ENCODE measurements at places on chromosomes 6 and 20.

- no peak for DNase-seq
Measured at GRCh38 chr6:88296694-88297093, 130.5 kb upstream of the CNR1 start.

DNA sequence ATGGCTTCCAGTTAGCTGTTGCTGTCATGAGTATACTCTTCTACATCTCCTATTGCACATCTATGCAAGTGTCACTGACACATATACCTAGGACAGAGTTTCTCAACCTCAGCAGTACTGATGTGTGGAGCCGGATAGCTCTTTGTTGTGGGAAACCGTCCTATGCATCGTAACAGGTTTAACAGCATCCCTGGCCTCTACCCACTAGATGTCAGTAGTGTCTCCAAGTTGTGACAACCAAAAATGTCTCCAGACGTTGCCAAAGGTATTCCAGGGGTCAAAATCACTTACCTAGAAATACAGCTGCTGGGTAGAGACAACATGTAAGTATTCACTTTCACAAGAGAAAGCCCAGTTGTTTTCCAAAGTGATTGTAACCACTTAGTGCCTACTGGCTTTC is 637.6 kb downstream of the RNF144B start:
- DNase-seq, result no peak

DNA sequence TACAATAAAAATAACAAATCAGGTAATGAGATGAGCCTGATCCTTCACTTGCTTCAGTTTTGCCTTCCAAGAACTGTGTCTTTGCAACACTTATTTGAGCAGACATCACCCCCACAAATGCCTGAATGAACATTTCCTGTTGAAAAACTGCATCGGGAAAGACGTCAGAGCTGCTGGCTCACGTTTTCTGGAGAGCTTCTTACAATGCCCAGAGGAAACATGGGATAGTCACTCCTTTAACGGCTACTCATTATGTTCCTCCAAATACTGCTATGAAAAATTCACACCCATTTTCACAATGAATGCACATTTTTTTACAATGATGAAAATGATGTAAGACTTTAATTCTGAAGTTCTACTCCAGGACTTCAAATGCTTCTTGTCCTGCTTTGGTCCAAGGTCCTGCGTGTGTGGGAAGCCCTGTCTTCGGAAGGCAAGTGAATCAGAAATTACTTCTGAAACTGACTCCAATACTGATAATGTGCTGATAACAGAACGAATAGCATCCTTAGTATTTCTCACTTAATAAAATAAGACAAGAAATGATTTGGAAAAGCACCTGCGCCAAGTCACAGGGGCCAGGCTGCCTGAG is 238.0 kb downstream of the ANKRD60 start:
- DNase-seq, result no peak

DNA sequence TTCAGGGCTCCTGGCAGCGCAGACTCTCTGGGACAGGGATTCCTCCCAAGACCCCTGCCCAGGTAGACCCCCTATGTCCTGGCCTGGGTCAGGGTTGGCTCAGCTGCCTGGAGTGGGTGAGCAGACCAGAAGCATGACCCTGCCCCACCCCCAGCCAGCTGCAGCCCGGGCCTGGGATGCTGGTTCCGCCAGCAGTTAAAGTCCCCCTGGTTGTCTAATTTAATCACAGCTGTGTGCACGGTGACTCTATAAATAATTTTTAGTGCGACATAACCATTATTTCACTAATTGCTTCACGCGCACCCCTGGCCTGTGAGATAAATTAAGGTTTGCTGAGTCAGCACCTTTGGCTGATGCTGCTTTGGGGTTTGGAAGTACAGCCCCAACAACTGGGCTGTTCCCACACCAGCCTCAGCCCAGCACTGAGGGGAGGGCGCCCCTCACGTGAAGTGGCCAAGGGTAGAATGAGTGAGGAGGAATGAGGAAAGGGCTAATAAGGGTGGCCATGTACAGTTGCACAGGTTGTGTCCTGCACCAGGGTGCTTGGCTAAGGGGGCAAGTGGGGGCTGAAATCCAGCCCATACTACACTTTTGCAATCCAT is 26.1 kb upstream of the CDH22 start:
- DNase-seq, result no peak

GRCh38 chr20:19552221-19553180 is 205.6 kb upstream of the RIN2 start:
- no peak for DNase-seq

GRCh38 chr6:136920216-136920615 is 1.9 kb upstream of the SLC35D3 start:
- no peak for DNase-seq

GRCh38 chr6:83199863-83200225 is 6.7 kb downstream of the RWDD2A start:
- no peak for DNase-seq

GRCh38 chr6:117329926-117330325 is 64.6 kb downstream of the VGLL2 start:
- no peak for DNase-seq

GRCh38 chr6:924661-925060 is 231.7 kb upstream of the EXOC2 start:
- DNase-seq, result no peak

- DNase-seq, result no peak
Measured at GRCh38 chr6:128882560-128882959, 378 bp upstream of the LAMA2 start.

- DNase-seq, result no peak
Measured at GRCh38 chr20:38301309-38301708, 2.6 kb upstream of the BPI start.

GRCh38 chr6:49072146-49072545 is 390.9 kb downstream of the MMUT start:
- no peak for DNase-seq

DNA sequence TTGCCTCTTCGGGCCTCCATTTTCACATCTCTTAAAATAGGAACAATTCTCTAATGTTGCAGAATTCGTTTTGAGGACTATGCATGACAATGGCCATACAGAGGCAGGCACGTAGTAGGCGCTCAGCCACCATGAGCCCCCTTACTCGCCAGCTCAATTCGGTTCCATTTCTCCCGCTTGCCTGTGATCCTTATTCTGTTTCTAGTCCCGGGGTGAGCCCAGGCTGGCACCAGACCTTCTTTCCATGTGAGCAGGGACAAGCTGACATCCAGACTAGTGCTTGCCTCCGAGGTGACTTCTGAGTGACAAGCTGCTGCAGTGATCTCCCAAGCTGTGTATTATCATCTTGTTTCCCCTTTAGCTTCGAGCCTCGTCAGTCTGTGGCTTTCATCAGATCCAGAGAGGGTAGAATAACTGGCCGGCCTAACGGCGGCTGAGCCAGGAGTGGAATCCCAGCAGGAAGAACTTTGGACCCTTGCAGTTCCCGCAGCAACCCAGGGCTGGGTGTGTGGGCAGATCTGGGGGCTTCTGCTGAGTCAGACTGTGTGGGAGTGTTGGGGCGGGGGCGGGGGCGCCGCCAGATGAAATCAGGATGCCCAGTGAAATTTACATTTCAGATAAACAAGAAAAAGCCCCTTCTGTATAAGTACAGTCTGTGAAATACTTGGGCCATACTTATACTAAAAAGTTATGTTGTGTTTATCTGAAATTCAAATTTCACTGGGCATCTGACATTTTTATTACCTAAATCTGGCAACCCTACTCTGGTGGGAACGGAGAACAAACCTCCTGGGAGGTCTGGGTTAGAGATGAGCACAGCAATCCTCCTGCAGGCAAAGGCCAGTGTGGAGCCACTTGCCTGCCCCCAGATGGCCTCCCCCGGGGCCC is 10.9 kb downstream of the BANF2 start:
- DNase-seq, result no peak

DNA sequence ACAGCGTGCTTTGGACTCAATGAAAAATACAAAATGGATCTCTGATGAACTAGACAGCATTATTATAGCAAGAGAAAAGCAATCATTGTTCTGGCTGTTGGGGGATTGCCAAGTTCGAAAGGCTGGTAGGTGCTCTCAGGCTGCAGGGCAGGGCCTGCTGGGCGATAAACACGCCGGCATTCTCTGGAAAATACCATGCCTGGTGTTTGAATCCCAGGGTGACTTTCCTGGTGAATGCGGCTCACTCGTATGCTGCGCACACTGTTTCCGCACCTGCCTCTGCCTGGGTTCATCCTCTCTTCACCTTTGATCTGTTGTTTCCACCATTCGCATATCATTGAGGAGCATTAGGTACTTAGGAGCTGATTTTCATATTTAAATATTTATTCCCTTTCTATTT is 37.4 kb downstream of the GCNT2 start:
- DNase-seq, result no peak

DNA sequence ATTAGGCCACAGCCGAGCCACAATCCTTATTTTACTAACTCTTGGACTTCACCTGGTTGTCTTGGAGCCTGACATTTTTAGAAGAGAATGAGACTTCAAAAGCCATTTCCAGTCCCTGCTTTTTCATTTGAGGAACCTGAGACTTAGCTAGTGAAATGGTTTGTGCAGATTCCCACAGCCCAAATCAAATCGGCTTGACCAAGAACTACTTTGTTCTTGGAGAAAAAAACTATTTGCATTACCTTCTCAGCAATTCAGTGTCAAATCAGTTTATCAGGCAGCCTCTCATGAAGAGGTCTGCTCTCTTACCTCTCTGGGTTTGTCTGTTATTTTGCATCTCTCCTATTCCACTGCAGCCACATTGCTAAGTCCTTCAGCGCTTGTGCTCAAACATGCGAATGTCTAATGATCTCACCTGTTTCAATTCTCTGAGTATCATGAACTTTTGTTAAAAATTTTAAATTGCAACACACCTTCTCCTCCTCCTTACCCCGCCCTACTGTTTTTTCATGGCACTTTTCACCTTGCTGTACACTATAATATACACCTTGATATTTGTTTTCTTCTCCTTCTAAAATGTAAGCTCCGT is 573 bp upstream of the IFNGR1 start:
- DNase-seq, result no peak

DNA sequence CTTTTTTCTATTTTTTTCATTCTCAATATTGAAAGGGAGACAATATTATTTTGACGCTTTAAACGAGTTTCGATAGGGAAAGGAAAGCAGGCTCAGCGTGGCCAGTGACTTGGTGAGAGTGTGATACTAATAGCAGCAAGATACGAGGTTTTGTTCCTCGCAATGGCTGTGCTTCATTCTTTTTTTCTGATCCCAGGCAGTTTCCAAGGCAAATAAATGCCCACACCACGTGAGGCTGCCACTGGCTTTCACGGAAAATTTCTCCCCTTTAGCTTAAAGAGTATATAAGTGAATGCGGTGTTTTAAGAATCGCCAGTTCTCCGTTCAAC is 196.4 kb upstream of the ZNF184 start:
- DNase-seq, result no peak

DNA sequence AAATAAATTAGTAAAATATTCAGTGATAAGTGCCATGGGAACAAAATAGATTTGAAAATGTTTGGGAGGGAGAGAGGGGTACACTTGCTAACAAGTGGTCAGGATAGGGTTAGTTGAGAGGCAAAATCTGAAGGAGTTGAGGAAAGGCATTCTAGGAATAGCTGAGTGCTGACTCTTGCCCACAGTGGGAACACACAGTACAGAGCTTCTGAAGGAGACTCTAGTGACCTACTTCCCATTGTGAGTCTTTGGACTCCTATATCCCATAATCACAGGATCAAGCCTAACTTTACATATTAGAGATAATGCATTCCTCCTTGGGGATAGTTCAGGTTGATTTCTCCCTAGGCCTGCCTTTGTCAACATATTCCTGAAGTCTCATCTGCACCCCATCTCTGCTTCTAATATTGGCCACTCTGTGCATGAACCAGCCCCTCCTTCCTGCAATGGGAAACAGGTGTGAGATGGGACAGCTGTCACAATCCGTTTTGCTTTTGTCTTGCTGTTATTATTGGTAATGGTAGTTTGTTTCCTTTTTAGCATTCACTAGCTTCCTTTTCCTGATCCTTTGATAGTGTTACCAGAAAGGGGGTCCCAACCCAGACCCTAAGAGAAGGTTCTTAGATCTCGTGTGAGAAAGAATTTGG is 2.6 kb upstream of the TRIM38 start:
- DNase-seq, result no peak

GRCh38 chr20:37316775-37317170 is 27.3 kb downstream of the MANBAL start:
- DNase-seq, result no peak

- no peak for DNase-seq
Measured at GRCh38 chr20:51446656-51447055, 95.9 kb downstream of the NFATC2 start.

- DNase-seq, result no peak
Measured at GRCh38 chr6:79894939-79895338, 52.4 kb downstream of the ELOVL4 start.

- DNase-seq, result no peak
Measured at GRCh38 chr6:14625173-14625895, 507.8 kb downstream of the CD83 start.

GRCh38 chr20:51386586-51386985 is 155.9 kb downstream of the NFATC2 start:
- no peak for DNase-seq

GRCh38 chr20:32160341-32160740 is 47.2 kb downstream of the PLAGL2 start:
- DNase-seq, result no peak

DNA sequence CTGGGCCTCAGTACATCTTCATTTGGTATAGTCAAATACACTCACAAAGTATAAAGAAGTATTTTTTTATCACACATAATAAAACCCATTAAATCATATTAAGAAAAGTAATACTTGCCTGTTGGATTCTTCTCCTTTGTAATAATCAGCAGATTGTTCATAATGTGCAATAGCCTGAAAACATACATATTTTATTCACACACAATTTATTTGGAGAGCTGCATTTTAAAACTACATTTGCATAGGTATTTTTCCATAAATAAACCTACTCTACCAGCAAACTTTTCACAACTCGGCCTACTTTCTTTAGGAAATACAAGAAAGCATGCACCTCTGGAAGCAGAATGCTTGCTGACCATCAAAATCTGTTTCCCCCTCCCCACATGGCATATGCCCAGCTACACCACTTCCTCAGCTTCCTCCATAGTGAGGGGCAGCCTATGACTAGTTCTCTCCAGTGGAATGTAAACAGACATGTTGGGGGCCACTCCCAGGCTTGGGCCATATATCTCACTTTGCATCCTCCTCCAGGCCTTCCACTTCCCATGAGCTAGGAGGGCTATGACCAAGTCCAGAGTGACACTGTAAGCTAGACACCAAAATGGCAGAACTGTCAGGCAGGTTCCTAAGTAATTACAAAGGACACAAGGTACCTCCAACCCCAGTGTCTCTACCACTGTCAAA is 28.3 kb downstream of the GZF1 start:
- DNase-seq, result no peak

GRCh38 chr6:70753870-70754380 is 86.2 kb downstream of the SMAP1 start:
- no peak for DNase-seq

DNA sequence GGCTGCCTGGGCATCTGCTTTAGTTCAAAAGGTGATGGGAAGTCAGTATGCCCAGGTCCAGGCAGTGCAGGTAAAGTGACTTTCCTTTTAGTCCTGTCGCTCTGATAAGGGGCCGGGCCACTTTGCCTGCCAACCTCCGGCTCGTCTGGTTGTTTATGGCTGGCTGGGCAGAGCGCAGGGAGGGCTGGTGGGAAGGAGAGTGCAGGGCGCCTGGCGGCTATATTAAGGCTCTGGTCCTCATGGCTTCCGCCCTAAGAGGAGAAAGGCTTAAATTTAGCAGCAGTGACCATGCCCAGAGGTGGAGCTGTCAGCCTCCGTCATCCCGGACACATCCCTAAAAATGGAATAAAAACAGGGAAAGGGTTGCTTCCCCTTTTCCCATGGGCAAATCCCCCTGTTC is 14.6 kb downstream of the GATA5 start:
- no peak for DNase-seq

Measured in stimulated activated CD4-positive, alpha-beta T cell treated with anti-CD3 and anti-CD28 coated beads, Interleukin-1b, Interleukin-23, amount 100 ng/mL, for 4 hours (primary cell).